Activated T-cell treated with anti-CD3 and anti-CD28 coated beads, Interleukin-2, amount 50 U/mL, for 48 hours (primary cell): ENCODE measurements at places on chromosomes 1 and 21.

- no peak for DNase-seq
Measured at GRCh38 chr1:234707641-234708040, 97.7 kb upstream of the IRF2BP2 start.

- no peak for DNase-seq
Measured at GRCh38 chr1:69662321-69662720, 94.6 kb downstream of the LRRC7 start.

DNA sequence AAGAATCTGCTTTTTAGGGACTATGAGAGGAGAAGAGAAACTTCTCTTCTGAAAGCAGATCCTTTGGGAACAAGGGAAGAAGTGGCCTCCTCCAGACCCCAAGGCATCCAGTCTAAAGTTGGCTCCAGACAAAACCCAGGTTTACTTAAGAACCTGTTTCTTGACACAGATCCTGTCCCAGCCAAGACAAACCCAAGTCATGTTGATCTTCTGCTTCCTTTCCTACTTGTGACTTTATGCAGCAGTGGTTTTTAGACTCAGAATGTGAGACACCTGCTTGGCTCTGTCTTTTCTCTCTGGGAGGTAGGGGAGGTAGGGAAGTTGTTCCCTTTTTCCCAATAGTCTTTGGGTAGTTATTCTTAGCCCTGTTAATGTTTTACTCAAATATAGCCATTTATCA lies 38.3 kb downstream of the ELAPOR1 start:
- DNase-seq = no peak

DNA sequence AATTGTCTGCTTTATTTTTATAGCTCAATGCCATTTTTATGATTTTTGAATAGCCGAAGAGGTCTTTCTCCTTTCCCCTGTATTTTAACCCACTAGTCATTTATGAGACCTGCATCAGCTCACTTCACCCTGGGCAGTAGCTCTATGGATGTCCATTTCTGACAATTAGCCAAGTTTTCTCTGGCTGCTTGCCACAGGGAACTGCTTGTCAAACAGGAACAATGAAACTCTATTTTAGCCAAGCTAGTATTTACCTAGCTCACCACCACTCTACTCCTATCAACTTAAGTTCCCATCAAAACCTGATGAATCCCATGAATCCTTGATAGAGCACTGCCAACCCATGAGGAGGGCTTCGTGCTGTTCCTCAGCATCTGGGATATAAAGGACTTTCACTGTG lies 406.7 kb downstream of the RWDD3 start:
- no peak for DNase-seq

- peak; percentile 81 for DNase-seq
Measured at GRCh38 chr1:205918955-205919746, 24.1 kb downstream of the SLC26A9 start.

GRCh38 chr1:1082776-1083415 lies 8.8 kb upstream of the RNF223 start:
- DNase-seq = no peak

- no peak for DNase-seq
Measured at GRCh38 chr1:83101406-83101805, 897.5 kb downstream of the TTLL7 start.

DNA sequence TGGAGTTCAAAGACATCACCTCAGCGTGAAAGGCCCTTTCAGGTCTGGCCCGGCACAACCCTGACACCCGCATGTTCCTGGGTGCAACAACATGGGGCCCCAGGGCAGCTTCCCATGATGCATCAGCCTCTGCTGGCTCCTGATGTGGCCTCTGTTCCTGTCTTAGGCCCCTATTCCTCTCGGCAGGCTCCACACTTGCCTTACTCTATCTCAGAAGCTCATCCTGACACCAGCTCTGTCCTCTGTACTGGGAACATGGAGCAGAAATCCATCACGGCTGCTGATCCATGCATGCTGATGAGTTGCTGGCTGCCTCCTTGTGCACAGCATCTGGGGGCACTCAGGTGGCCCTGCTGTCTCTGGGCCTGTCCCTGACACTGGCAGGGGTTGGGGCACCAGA lies 74.6 kb downstream of the ADARB1 start:
- peak; percentile 8 for DNase-seq
